ENCODE measurements at places on chromosomes 3 and 15.

DNA sequence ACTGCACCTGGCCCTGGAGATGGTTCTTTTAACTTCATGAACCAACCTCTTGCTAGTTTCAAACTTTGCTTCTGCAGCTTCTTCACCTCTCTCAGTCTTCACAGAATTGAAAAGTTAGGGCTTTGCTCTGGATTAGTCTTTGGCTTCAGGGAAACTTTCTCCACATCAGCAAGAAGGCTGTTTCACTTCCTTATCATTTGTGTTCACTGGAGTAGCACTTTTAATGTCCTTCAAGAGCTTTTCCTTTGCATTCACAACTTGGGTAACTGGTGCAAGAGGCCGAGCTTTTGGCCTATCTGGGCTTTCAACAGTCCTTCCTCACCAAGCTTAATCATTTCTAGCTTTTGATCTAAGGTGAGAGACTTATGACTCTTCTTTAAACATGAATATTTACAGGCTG lies 15.7 kb upstream of the TM2D3 start:
- H3K36me3 ChIP-seq, result peaks cover 32% of the 10 kb centered on the region
- DNase-seq, result no peak
- H3K27me3 ChIP-seq, result no peaks in the 10 kb centered on the region
- no peak overlapping the region for H3K27ac ChIP-seq
- peaks cover 17% of the 10 kb centered on the region for H3K4me1 ChIP-seq
- no peak overlapping the region for H3K4me3 ChIP-seq

DNA sequence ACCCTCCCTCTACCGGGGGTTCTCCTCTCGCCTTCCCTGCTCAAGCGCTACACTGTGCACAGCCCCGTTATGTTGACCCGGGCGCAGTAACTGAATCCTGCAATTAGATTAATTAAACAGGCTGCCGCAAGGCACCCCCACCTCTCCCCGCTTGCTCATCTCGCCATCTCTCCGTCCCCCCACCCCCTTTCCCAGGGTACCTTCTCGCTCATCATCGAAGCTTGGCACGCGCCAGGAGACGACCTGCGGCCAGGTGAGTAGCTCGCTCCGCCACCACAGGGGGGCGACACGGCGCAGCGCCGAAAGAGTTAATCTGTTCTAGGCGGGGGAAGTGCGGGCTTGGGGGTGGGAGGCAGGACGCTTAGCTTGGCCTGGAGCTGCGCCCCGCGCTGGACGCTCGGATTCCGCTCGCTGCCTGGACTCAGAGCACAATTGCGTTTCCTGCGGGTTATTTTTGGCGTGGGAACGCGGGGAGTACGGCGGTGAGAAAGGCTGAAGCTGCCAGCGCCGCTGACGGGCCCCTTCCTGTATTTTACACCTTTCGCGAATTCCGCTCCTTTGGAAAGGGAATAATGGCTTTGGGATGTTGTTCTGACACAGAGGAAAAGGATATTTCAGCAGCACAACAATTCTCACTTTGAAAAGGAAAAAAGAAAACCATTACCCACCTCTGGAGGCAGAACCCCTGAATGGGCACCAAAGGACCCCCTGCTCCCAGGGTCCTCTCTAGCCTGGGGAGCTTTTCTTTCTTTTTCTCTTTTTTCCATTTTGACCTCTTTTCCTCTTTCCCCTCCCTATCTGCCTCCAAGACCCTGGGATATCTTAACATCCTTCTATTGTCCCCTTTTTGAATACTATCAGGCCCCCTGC lies 1.5 kb downstream of the DLL4 start:
- peaks cover 17% of the 10 kb centered on the region for H3K27me3 ChIP-seq
- no peak for DNase-seq
- peak overlapping the region; percentile 85 for H3K4me3 ChIP-seq
- no peak overlapping the region for H3K27ac ChIP-seq
- no peaks in the 10 kb centered on the region for H3K36me3 ChIP-seq
- peaks cover 25% of the 10 kb centered on the region for H3K4me1 ChIP-seq

DNA sequence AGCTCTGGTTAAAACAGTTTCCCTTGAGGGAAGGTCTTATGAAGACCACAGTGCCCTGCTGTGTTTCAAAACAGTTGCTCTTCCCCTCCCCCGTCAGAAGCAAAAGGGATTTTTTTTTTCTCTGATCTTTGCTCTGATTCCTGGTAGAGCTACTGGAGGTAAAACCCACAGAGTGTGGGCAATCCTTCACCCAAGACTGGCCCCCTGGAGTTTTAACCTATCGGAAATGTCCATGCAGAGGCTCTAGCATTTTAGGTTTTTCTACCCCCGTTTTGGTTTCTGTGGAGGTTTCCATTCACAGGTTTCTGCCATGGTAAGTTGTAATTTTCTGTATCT lies 27.7 kb downstream of the GRM2 start:
- H3K36me3 ChIP-seq, result no peaks in the 10 kb centered on the region
- H3K4me3 ChIP-seq, result no peak overlapping the region

- peaks cover 20% of the 10 kb centered on the region for H3K27me3 ChIP-seq
- peaks cover 17% of the 10 kb centered on the region for H3K4me1 ChIP-seq
- H3K27ac ChIP-seq, result no peak overlapping the region
- H3K36me3 ChIP-seq, result no peaks in the 10 kb centered on the region
- no peak overlapping the region for H3K4me3 ChIP-seq
- DNase-seq, result peak; percentile 25
Observed at GRCh38 chr15:48084759-48085590, 35.8 kb upstream of the SLC24A5 start.

DNA sequence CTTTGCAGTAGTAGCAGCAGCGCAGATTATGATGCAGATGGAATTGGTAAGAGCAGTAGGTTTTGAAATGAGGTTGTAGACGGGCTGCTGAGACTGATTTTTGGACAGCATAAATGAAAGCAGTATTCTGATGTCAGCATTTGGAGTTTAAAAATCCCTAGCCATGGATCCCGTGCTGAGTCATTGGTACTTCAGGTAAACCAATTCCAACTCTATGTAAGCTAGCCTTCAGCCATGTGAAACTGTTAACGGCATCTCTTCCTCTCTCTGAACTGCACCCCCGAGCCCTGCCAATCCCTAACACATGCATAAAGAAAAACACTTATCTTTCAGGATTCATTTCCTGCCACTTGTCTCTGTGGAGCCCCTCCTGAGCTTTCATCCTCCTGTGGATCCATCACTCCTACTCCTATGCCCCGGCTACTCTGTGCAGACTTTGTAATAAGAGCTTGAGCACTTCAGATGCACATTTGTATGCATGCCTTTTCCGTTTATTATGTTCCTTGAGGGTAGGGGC lies 119.0 kb downstream of the AKAP13 start:
- peak overlapping the region; percentile 8 for H3K27ac ChIP-seq
- H3K4me1 ChIP-seq, result peaks cover 59% of the 10 kb centered on the region
- peaks cover 2% of the 10 kb centered on the region for H3K27me3 ChIP-seq
- H3K4me3 ChIP-seq, result peak overlapping the region; percentile 17

DNA sequence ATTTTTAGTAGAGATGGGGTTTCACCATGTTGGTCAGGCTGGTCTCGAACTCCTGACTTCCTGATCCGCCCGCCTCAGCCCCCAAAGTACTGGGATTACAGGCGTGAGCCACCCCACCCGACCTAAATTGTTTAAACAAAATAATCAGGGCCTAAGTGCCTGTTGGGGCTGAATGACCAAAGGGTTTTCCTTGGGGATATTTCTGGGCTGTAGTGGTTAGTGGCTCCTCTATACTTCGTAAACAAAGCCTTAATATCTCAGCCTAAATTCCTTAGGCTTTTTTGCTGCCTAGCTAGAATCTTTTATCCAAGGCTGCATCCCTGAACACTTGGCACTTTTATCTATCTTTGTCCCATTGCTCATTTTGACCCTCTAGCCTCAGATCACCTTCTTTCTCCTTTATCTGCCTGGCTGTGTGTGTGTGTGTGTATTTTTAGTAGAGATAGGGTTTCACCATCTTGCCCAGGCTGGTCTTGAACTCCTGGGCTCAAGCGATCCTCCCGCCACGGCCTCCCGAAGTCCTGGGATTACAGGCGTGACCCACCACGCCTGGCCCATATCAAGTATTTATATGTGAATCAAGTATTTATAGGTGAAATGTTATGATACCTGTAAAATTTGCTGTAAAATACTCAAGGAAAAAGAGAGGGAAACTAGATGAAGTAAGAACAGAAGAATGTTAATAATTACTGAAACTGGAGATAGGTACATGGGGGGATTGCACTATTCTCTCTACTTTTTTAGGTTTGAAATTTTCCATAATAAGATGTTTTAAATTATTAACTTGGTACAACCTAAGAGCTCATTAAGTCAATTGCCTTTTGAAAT lies 1.8 kb downstream of the NUSAP1 start:
- peak overlapping the region; percentile 80 for H3K27ac ChIP-seq
- H3K36me3 ChIP-seq, result peaks cover 6% of the 10 kb centered on the region
- DNase-seq, result no peak
- peaks cover 36% of the 10 kb centered on the region for H3K4me1 ChIP-seq
- peaks cover 6% of the 10 kb centered on the region for H3K27me3 ChIP-seq

DNA sequence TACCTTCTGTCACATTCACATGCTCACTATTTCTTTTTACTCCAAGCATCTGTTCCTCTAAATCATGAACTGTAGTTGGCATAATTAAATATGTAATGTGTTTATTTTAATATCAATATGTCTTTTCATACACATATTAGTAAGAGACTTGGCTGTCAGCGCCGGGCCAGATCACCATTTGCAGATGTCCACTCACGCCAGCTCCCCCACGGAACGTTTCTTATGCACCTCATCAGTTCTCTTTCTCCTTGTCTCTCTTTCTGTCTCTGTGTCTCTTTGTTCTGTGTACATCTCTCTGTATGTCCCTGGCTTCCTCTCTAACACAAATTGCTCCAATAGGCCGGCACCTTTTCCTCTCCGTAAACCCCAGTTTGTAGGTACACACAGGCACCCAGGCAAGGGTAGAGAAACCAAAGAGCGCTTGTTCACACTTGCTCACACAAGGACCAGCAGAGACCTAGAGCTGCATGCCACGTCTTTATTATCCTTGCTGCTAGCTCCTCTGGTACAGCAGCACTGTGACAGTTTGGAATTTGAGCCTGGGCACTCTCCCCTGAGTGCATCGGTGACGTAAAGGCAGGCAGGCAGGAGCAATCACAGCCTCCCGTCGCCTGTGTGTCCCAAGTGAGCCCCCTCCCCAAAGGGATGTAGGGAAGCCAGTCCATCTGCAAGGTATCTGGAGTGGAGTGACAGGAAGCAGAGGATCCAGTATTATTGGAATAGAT lies 40.4 kb downstream of the CACNA1D start:
- peaks cover 17% of the 10 kb centered on the region for H3K27me3 ChIP-seq
- DNase-seq, result no peak
- no peaks in the 10 kb centered on the region for H3K4me1 ChIP-seq
- H3K27ac ChIP-seq, result no peak overlapping the region
- no peaks in the 10 kb centered on the region for H3K36me3 ChIP-seq

- H3K36me3 ChIP-seq, result no peaks in the 10 kb centered on the region
- H3K4me3 ChIP-seq, result no peak overlapping the region
- H3K4me1 ChIP-seq, result no peaks in the 10 kb centered on the region
- H3K27ac ChIP-seq, result no peak overlapping the region
- peaks cover 11% of the 10 kb centered on the region for H3K27me3 ChIP-seq
Observed at GRCh38 chr3:40206522-40206921, 103.0 kb upstream of the EIF1B start.

DNA sequence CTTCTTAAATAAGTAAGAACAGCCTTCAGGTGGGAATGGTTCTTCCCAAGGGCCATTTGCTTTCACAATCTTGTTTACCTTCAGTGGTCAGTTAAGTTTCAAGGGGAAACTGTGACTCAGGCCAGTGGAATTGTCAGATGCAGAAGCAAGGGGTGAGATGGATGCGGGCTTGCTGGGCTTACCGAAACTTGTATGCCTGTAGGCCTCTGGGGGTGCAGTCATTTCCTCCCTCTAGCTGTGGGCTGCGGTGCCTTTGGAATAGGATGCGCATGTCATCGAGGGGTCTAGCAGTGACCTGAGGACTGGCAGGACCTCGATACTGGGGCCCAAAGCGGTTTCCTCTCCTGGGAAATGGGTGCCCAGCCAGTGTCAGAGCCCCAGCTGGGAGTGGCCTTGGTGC lies 121.6 kb downstream of the EEFSEC start:
- peak; percentile 83 for DNase-seq
- H3K36me3 ChIP-seq, result no peaks in the 10 kb centered on the region
- no peaks in the 10 kb centered on the region for H3K27me3 ChIP-seq
- H3K4me3 ChIP-seq, result no peak overlapping the region
- peak overlapping the region; percentile 76 for H3K27ac ChIP-seq

GRCh38 chr3:98962189-98962930 lies 60.9 kb upstream of the DCBLD2 start:
- peaks cover 14% of the 10 kb centered on the region for H3K4me1 ChIP-seq
- H3K4me3 ChIP-seq, result no peak overlapping the region
- peak; percentile 92 for DNase-seq

- H3K27me3 ChIP-seq, result peaks cover 34% of the 10 kb centered on the region
- H3K4me3 ChIP-seq, result peak overlapping the region; percentile 10
- H3K36me3 ChIP-seq, result no peaks in the 10 kb centered on the region
- no peak for DNase-seq
- no peak overlapping the region for H3K27ac ChIP-seq
Observed at GRCh38 chr3:194312186-194312742, 38.9 kb downstream of the CPN2 start.

DNA sequence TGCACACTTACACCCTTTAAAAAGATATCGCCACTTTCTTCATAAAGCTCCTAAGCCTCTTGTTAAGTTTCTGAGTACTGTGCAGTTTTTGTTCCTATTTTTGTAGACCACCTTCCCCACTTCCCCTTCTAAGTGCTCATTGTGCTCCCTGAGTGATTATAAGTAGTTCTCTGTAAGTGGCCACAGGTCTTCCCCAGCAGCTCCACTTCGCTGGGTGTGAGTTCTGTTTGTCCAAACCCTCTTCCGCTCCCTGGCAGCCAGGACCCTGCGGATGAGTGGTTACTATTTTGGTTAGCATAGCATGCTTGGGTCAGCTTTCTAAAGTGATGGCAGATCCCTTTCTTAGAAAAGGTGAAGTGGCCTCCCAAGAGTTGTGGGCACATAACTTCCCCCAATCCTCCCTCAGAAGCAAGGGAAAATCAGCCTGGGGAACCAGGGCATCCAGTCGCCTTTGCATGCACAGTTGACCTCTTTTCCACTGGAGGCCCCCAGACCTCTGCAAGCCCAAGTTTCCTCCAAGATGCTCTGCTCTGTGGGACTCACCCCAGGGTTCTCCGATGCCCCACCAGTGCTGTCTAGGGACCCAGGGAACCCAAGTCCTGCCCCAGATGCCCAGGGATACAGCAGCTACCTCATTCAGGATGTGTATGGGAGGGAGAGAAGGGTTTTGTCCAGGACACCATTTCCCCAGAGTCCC lies 69.6 kb downstream of the ATP10A start:
- no peak overlapping the region for H3K4me3 ChIP-seq
- DNase-seq, result no peak
- H3K36me3 ChIP-seq, result no peaks in the 10 kb centered on the region
- peaks cover 76% of the 10 kb centered on the region for H3K4me1 ChIP-seq

GRCh38 chr15:31758126-31758525 lies 272.2 kb upstream of the CHRNA7 start:
- no peak for DNase-seq
- no peaks in the 10 kb centered on the region for H3K36me3 ChIP-seq
- H3K4me1 ChIP-seq, result no peaks in the 10 kb centered on the region
- H3K27me3 ChIP-seq, result peaks cover 1% of the 10 kb centered on the region

GRCh38 chr15:68930268-68931022 lies at the start of gene SPESP1:
Gene SPESP1 (plus strand): TSS chr15:68930525. CDS start chr15:68930654, 129 bp downstream.
- peaks cover 6% of the 10 kb centered on the region for H3K36me3 ChIP-seq
- H3K27ac ChIP-seq, result no peak within 1 kb of the TSS
- H3K4me1 ChIP-seq, result peaks cover 15% of the 10 kb centered on the region
- no peak for DNase-seq
- peaks cover 5% of the 10 kb centered on the region for H3K27me3 ChIP-seq
